Caco-2 (cell line): ENCODE measurements at places on chromosomes 6 and 20.

GRCh38 chr20:44901974-44902373, 7.9 kb upstream of the PABPC1L start:
- DNase-seq, result no peak

- no peak for DNase-seq
These were observed 1.4 kb downstream of the C6orf52 start for GRCh38 chr6:10692965-10693538.

- no peak for DNase-seq
These were observed 1.5 kb downstream of the TMEM181 start for GRCh38 chr6:158561321-158561884.

GRCh38 chr6:33673851-33674250, 37.6 kb downstream of the UQCC2 start:
- DNase-seq, result no peak

- DNase-seq, result no peak
These were observed 47.6 kb downstream of the KIZ start for GRCh38 chr20:21173485-21173884.
